ENCODE measurements at places on chromosomes 7 and 10.
A peak's percentile ranks its signal among the peaks of the same experiment; 100 is the strongest.

DNA sequence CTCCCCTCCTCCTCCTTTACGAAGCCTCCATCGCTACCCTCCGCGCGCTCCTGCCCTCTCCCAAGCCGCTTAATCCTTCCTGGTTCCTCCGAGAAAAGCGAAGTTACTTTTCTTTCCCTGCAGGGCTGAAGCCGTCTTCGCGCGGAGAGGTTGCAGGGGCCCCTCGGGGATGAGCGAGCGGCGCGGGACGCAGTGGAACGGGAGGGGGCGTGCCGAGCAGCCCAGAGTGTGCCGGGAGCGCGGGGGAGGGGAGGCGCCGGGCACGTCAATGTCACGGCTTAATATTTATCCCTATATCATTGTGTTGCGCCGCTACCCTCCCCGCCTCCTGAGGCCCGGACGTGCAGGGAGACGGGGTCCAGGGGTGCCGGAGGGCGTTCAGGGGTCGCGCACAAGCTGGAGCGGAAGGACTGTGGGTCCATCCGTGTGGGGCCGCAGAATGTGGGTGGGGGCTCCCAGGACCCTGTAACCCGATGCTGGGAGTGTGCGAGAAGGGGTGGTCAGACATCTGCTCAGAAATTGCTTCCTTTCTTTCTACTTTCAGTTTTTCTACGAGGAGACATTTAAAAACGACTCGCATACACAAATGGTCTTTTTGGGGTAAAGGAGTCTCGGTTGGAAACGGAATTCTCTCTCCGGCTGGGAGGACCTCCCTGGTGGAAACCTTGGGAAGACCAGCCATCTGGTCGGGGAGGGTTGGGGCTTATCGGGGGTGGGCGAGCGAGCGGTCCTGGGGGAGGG, 2.4 kb downstream of the CDK6 start:
- peak; percentile 61 for DNase-seq

GRCh38 chr10:60149003-60149402, 240.7 kb downstream of the ANK3 start:
- no peak for DNase-seq

- no peak for DNase-seq
Measured at GRCh38 chr10:4541292-4541691, 284.7 kb upstream of the AKR1E2 start.

GRCh38 chr7:87058744-87059524, 520 bp downstream of the ELAPOR2 start:
- DNase-seq = no peak

DNA sequence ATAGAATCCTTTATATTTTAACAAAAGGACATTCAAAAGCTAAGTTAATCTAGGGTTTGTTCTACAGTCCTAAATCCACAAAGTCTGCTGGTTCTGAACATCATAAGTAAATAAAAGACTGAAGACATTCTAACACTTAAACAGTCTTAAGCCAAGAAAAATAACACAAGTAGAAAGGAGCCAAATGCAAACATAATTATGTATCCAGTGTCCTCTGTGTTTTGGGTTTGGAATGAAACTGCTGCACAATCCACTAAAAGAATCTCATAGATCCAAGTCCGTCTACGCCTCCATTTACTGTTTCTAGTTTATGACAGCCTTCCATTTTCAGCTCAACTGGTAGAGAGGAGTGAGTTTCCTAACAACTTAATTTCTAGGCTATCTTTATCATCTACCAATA, 623.6 kb upstream of the FZD8 start:
- no peak for DNase-seq

DNA sequence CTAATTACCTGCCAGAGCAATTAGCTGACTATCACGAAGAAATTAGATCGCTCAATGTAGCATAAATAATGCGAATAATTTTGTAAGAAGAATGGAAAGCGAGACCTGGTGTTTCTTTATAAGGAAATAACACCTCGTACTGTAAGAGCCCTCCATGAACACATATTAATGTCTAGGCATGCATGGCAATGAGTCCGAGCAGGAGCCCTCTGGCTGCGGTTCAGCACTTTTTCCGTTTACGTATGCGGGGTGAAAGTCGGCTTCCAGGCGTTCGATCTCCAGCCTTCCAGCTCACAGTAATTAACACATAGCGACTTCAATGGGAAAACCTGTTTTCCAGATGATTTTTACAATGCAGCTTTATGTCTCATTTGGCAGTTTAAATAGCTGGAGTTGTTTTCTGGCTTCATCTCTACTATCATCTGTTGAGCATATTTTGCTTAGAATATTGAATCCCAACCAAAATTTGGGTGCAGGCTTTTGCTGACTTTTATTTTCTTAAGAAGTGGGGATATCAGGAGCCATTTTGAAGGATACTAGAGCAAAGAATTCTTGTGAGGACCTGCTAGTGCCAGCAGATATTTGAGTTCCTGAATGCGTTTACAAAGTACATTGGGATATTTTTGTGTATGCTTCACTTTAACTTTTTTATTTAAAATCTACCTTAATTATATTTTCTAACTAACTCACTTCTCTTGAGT, 7.2 kb upstream of the SP8 start:
- no peak for DNase-seq

GRCh38 chr7:73520673-73521635, 1.1 kb downstream of the BAZ1B start:
- DNase-seq = no peak

DNA sequence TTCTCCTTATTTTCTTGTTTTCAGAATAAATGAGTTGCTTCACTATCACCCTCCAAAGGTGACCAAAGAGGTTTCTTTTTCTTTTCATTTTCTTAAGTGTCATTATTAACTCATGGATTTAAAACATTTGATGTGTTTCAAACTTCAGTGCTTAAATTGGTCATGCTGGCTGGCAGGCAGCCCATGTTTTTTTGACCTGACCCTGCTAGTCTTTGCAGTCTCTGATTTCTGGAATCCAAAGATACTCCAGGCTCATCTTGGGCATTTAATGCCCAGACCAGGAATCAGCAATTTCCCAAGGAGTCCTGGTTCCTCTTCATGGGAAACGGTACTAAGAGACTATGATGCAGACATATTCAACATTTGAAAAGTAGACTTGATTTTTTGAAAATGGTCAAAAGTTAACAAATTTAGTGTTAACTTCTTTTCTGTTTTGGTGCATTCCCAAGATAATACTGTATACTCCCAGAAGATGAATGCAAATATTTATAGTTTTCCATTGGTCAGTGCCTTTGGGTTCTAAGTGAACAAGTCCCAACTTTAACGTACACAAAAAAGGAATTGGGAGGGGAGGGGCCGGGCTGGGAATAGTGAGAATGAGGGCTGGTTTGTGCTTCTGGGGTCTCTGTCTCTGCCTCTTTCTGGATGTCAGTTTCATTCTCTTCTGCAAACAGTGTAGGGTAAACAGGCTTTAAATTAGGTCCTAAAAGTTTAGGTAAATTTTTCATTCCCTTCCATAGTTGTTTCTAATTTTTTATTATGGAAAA, 19.8 kb downstream of the NUB1 start:
- DNase-seq = no peak

- DNase-seq = no peak
Measured at GRCh38 chr10:11237571-11237970, 219.9 kb downstream of the CELF2 start.

- no peak for DNase-seq
Measured at GRCh38 chr7:134431815-134432214, 27.1 kb downstream of the AKR1B1 start.

GRCh38 chr7:79412915-79413314, 40.6 kb downstream of the MAGI2 start:
- no peak for DNase-seq

DNA sequence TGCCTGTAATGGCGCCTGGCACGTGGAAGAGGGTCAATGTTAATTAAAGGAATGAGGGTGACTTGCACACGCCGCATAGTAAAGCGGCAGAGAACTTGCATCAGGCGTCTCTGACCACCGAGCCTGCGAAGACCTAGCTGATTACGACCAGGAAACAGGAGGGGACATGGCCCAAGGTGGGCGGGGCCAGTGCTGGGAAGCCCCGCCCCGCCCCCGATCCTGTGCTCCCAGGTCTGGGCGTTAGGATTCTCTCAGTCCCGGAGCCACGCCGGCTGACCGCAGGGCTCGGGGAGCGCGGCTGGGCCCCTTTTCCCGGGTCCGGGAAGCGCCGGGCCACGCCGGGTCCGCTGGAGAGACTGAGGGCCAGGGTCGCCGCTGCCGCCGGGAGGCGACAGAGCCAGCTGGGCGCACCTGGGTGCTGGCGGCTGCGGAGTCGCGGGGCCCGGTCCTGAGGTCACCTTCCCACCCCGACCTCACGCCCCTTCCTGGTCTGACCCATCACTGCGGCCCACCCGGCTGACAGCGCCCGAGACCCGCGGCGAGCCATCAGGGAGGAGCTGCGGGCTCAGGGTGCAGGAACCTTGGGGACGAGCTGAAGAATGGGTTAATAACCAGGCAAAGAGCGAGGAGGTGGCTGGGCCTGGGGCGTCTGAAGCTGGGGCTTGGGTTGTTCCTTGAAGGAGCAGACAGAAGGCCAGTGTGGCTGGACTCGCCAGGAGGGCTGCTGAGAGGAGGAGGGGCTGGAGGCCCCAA, 23.0 kb upstream of the GRID1 start:
- DNase-seq = no peak

- no peak for DNase-seq
Measured at GRCh38 chr7:100584054-100584682, 1.8 kb downstream of the LRCH4 start.

GRCh38 chr10:29534590-29534989, 100.2 kb downstream of the SVIL start:
- DNase-seq = no peak

DNA sequence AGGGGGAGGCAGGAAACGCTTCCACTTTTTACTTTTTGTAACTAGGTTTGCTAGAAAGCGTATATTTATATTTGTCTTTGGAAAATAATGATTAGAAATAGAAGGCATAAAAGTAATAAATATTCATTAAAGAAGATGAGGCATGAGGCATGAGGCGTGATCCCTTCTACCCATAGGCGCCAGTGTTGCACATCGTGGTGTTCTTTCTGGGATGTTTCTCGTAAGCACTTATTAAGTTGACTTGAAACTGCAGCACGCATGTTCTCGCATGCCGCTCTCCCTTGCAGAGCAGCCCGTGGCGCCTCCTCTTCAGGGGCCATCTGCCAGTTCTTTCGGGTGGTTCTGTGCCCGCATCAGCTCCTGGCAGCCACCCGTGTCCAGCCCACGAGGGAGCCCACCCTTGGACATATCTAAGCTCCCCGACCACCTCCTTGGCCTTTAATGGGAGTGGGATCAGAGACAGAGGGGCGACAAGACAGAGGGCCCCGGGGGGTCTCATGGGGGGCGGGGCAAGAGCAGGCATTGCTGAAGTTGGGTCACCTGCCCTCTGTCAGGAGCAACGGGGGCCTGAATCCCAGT, 28.5 kb upstream of the CSGALNACT2 start:
- DNase-seq = no peak

DNA sequence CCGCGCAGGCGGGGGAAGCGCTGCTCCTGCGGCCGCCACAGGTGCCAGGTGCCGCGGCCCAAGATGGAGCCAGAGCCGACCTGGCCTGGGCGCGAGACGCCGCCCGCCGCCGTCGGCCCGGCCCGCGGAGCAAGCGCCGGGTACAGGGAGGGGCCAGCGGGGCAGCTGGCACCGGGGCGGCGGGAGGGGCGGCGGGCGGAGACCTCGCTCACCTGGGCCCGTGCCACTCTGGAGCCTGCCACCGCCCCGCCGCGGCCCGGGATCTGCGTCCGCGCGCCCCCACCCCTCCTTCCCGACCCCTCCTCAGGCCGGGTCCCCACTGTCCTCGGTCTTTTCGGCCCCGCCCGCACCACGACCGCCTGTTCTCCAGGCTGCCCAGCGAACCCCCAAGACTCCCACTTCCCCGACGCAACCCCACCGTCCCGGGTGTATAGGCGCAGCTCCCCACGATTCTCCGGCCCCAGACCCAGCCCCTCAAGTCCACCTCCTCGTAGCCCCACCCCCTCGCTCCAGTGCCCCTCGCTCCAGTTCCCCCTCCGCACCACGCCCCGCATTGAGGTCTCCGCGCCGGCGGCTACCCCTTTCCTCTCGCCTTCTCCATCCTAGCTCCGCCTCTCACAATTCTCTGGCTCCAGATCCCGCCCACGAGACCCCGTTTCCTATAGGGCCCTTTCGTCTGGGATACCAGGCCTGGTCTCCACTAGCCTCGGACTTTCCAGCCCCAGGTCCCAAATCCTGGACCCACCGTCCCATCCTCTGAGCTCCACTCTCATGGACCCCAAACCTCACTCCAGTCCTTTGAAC, at the start of gene GPRIN2:
GPRIN2 (minus strand) TSS at position 144 of the 804 bp plus-strand sequence. CDS start 5,922 bp downstream, outside the sequence.
- DNase-seq = no peak

- no peak for DNase-seq
Measured at GRCh38 chr7:100173806-100174495, 3.2 kb downstream of the GPC2 start.

- no peak for DNase-seq
Measured at GRCh38 chr10:51063659-51064535, 10.4 kb upstream of the PRKG1 start.

DNA sequence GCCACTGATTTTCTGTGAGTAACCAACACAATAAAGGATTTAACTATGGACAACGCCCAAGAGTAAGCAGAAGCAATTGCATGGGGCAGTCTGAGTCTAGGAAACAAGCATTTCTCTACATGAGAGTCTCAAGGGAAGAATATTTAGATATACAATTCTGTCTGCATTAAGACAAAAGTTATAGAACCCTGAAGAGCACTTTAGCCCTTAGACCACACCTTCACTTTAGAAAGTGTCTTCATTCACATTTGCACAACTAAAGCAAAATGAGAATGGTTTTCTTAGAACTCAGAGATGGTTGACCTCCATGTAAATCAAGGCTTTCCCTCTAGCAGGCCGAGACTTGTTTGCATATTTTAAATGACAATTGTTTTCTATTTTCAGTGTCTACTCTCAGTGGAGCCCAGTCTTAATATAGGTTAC, 25.5 kb upstream of the TRIM24 start:
- no peak for DNase-seq

DNA sequence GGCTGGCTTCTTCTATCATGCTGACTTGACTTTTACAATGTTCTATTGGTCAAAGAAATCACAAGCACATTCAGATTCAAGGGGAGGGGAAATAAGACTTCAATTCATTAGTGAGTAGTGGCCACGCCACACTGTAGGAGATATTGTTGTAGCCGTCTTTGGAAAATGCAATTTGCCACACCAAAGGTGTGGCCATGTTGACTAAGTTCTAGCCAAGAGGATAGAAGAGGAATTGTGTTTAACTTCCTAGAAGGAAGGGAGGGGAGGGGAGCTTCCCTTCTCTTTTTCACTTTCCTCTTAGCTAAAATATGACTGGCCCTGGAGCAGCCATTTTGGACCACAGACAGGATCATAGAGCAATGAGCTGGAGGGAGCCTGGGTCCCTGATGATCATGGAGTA, 3.4 kb upstream of the PRKAR2B start:
- no peak for DNase-seq

All from T-helper 1 cell (primary cell).